COLO829 (cell line): ENCODE measurements at places on chromosomes 2 and 18.

DNA sequence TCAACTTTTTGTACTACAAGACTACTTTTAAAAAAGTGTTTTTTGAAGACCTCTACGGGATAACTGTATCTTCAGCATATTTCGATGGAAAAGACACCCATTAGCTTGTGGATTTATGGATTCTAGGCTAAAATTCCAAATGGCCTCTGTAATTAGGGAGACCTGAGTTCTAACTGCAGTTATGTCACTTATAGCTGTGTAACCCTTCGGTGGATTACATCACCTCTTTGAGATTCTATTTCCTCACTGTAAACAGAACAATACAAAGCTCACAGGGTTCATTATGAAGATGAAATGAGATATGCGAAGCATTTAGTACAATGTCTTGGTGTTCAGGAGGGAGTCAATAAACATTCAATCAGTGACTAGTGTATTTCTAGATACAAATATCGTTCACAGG lies 24.2 kb downstream of the LMAN2L start:
- no peak for DNase-seq

DNA sequence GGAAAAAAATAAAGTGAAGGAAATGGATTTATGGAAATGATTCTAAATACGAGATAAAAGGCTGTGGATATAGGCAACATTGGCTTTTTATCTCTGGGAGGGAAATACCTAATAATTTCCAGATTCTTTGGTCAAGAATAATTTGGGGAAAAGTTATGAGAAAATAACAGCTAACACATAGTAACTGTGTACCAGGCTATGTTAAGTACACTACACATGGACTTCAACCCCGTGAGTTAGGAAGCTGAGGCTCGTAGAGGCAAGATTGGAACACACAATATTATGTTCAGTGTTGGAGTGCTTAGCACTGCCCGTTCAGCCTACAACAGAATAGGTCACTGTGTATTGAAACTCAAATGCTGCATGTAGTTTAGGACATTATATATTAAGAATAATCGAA lies 34.3 kb upstream of the GPD2 start:
- DNase-seq, result no peak

DNA sequence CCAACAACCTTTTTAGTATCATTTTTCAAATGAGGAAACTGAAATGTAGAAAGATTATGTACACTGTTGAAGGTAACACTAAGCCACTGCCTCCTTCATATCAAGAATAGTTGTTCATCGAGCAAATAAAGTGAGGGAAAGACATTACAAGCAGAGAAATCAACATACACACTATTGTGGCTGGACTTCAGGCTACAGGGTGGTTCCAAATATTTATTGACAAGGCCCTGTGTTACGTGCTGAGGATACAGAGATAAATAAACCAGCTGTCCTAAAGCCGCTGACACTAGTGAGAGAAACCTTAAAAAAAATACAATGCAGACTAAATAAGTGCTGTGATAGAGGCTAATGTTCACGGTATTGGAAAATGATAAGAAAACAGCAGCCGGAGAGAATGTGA lies 1.9 kb upstream of the LNPK start:
- no peak for DNase-seq

DNA sequence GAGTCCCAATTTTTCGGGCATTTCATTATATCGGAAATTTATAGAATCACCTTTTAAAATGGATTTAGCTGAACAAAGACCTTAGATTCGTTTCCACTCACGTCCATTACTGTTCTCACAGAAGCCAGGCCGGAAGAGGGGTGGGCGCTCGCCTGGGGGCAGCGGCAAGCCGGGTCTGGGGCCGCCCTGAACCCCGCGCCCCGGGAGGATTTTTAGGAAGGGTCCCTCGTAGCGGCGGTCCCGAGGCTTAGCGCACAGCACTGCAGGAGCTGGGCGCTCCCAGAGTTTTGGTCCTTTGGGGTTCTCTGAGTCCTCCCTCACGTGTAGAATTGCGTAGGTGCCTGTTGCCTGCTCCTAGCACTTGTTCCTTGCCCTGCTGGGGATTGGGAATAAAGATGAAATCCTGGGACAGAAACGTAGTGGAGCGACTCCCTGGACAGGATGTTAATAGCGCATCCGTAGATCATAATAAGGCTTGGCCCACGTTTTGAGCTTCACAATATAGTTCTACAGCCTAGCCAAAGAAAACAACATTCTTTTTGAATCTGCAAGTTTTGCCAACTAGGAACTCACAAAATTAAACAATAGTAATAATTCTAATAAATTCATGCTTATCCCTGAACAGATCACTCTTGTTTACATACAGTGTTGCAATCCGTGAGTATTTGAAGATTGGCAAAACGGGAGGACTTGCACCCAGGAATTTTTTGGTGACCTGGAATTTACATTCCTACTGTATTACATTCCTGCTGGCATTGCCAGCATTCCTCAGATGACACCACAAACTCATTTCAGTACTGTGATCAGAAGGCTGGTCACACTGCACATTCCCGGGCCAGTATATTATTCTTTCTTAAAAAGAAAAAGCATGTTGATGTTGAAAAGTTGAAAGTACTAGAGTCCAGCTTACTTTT lies 875 bp downstream of the C18orf63 start:
- no peak for DNase-seq

DNA sequence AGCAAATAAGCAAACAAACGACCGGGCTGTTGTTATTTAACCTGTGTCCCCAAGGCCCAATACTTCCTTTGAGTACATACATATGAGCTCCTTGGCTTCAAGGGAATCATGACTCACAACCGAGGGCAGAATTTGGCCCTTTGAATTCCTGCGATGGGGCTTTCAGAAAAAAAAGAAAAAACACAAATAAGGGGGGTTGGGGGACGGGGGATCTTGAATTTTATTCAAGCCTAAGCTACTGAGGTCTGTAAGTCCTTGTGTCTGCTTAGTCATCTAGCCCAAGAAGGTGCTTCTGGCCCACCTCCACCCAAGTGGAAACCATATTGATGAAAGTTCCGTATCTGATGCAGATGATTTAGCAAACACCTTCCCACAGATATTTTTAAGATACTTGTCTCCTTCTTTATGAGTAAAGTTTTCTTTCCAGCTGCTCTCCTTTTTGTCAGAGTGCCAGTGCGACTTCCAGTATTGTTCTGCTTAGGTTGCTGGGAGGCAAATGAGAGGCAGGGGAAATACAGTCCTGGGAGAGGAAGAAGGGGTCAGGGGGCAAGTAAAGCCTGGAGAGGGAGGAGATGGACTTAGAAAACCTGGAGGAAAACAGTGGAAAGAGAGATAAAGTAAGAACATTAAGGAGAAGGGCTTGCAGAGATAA lies 169.6 kb downstream of the ZEB2 start:
- no peak for DNase-seq

- DNase-seq, result peak; percentile 13
Measured at GRCh38 chr2:151379169-151379568, 21.8 kb downstream of the TNFAIP6 start.

DNA sequence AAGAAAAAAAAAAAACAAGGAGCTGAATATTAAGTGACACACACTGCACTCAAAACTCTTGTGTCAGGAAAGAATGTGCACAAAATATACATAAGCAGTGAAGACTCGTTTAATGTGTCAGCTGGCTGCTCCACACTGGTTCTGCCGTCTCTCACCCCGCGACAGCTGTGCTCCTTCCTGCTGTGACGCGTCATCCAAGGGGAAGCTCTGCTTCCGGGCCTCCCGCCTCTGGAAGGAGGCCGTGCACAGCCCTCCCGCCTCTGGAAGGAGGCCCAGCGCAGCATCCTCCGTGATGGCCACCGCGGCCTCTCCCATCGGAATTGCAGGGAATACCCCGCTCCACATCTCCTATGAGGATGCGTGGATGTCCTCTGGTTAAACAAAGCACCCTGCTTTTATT lies 151.0 kb downstream of the HDAC4 start:
- no peak for DNase-seq

- no peak for DNase-seq
Measured at GRCh38 chr2:44952143-44952805, 10.8 kb downstream of the SIX3 start.

GRCh38 chr18:70107091-70107490 lies 98.4 kb downstream of the RTTN start:
- DNase-seq, result no peak

DNA sequence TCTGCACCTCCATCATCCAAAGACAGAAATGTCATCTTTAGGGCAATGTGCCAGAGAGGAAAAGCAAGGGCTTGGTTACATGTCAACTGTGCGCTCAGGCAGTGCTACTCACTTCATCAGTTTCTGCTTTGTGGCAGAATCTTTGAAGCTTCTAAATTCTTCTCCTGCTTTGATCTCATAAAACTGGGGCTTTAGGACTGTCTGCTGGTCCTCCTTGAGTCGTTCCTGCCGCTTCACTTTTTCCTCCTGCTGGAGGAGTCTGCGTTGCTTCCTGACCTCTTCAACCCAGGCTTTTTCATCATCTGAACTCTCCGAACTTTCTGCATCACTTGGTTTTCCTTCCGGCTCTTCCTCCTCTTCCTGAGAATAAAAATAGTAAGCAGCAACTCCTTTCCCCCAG lies 100.8 kb downstream of the NOL10 start:
- no peak for DNase-seq

DNA sequence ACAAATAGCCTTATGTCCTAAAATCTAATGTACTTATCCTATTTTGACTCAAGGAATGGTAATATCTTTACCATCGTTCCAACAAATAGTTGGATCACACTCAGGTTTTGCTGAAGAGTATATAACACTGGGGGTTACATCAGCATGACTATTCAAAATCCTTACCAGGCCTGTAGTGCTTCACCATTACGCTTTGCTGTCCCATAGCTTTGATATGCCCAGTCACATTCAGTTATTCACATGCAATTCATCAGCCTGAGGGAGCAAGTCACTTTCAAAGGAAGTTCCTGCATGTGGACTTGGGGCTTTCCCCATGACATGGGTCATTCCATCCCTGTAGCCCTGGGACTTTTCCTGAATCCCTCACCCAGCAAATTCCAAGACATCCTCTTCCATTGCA lies 39.6 kb downstream of the FTCDNL1 start:
- DNase-seq, result no peak

- no peak for DNase-seq
Measured at GRCh38 chr18:69599377-69599776, 198.7 kb downstream of the DOK6 start.

DNA sequence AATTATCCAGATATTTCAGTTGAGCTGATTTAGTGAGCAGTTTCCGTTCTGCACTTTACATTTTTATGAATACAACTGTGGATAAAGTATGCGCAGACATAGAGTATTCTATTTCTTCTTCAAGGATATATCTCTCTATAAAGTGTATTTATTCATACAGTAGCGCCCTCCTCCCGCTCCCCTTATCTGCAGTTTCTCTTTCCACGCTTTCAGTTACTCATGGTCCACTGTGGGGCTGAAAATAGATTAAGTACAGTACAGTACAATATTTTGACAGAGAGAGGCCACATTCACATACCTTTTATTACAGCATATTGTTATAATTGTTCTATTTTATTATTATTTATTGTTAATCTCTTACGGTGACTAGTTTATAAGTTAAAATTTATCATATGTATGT lies 19.7 kb upstream of the FHL2 start:
- DNase-seq, result no peak

DNA sequence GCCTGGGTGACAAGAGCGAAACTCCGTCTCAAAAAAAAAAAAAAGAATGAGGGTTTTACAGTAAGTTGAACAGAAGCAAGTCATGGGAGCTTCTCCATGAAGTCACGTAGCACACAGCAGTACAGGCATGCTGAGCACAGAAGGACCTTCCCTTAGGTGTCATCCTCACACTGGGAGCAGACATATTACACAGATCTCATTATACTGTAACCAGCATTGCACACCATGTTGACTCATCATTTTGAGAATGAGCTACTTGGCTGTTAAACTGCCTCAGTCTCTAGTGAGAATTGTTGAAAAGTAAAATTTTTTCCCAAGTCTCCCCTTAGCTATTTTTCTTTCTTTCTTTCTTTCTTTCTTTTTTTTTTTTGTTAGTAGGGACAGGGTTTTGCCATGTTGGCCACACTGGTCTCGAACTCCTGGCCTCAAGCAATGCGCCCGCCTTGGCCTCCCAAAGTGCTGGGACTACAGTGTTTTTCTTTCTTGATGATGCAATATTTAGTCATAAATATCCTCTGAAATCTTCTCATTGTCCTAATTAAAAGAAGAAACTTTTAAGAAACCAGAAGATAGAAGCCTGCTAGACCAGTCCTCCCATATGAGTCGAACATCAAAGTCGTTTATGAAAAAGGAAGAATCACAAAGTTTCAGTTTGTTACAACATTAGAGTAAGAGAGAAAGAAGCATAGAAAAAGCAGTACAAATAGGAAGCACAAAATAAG lies 37.9 kb upstream of the PPP1CB start:
- DNase-seq, result no peak

GRCh38 chr2:62941413-62941812 lies 109.2 kb upstream of the OTX1 start:
- DNase-seq, result no peak

DNA sequence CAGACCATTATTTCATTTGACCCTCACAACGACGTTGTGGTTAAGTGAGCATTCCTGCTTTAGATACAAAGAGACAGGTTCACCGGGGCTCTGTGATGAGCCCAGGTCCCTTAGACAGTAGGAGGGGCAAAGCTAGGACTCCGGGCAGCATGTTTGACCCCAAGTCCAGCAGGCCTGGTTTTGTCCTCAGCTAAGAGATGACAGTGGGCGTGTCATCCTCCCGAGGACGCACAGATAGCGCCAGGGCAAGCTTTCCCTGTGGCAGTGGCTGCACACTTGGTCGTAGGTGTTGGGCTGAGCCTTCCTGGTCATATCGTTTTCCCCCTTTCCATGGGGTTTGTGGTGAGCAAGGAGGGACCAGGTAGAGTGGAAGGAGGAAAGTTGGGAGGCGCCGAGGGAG lies 76.3 kb downstream of the MTCL1 start:
- DNase-seq, result no peak

DNA sequence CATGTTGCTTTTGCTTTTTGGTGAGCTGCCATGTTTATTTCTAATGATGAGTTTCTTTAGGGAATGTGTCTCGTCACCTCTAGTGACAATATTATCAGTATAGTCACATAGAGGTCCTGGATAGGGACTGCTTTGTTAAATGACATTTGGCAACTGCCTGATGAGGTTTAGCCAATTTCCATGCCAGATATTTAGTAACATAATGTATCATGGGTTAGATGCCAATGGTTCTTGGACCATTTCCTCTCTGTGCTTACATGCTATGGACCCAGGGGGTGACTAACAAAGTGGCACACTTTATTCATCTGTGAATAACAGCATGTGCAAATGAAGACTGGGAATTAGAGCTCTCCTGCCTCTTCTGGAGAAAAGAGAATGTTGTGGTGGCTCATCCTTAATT lies 56.2 kb upstream of the RAB27B start:
- no peak for DNase-seq

- DNase-seq, result no peak
Measured at GRCh38 chr2:98445177-98445682, 572 bp downstream of the INPP4A start.

DNA sequence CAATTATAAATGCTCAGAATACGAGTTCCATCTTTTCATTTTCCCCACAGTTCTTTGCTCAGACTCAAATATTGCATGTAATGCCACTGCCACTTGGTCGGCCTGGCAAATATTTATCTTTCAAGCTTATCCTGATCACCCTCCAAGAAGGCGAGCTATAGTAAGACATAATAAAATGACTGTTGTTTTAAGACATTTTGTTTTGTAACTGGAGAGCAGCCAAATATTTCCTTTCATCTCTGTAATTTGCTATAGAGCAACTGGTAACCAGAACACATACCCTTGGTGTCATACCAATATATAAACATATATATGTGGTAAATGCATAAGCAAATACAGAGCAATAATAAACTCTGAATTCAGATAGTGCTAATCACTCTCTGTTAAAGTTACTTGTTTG lies 7.3 kb upstream of the ATL2 start:
- no peak for DNase-seq

GRCh38 chr18:9787036-9787435 lies 78.9 kb downstream of the RAB31 start:
- DNase-seq, result no peak

- DNase-seq, result no peak
Measured at GRCh38 chr2:54803783-54804751, 80.6 kb downstream of the EML6 start.
